Left colon (tissue), 2 donors: ENCODE measurements at places on chromosomes 5 and 9. TPM values are rescaled to one million over a fixed set of nuclear protein-coding genes. Genes with fewer than 3 reads are reported as not detected.

DNA sequence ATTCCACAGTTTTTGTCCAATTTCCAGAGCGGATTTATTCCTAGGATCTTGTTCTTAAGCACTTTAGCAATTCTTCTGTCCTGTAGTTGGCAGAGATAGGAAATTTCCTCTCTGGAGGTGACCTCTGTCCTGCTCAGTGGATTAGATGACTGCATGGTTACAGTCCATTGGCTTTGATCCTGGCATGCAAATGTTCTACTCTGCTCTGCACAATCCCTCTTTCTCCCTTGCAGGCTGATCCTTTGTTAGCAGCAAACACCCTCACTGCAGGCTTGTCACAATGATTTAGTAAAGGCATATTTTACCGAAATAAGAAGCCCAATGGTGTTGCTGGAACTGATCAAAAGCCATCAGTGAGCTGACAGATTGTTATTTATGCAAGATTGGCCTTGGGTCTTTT is 243.8 kb downstream of the COX7C start:
- no peak for DNase-seq

DNA sequence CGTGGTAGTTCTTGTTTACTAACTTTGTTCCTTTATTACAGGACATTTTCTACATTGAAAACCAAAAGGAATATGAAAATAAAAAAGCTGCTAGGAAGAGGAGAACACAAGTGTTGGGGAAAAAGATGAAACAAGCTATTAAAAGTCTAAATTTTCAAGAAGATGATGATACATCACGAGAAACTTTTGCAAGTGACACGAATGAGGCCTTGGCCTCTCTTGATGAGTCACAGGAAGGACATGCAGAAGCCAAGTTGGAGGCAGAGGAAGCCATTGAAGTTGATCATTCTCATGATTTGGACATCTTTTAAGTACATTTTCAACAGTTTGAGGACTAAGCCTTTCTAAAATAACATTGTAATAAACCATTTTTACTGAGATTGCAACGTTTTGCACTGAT is 23.8 kb downstream of the PHAX start:
- DNase-seq = no peak

DNA sequence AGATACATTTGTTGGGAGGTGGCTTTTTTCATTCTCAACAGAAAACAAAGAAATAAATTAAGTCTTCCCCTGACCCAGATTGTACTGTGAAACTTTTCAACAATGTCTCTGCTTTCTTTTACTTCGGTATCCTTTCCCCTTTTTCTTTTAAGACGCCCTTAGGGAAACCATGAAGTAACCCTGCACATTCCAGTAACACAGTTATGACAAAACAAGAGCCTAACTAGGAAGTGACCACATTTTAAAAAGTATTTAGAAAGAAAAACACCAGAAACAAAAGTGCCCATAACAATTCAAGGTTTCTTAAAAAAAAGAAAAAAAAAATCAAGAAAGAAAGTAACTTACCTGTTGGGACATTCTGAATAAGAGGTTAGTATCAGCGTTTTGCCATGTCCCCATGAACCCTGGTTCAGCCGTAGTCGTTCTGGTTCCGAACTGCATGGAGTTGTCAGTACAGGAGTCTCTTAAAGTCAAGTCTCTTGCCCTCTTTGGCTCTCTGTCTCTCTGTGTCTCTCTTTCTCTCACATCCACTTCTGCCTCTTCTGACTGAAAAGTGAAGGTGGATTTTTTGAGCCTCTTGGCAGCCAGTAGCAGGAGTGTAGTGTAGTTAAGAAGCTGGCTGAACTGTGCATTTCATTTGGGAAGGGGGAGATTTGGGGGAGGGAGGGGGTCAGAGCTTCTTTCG is 142.9 kb downstream of the BNC2 start:
- no peak for DNase-seq

GRCh38 chr5:86756839-86757238 is 139.1 kb downstream of the COX7C start:
- DNase-seq = no peak

FCN2 gene
- total RNA-seq = not detected

PCDHGB4 gene
- 1.3 TPM for total RNA-seq

SAXO1 gene
- total RNA-seq = not detected
